ENCODE measurements at places on chromosomes 13 and 19.

DNA sequence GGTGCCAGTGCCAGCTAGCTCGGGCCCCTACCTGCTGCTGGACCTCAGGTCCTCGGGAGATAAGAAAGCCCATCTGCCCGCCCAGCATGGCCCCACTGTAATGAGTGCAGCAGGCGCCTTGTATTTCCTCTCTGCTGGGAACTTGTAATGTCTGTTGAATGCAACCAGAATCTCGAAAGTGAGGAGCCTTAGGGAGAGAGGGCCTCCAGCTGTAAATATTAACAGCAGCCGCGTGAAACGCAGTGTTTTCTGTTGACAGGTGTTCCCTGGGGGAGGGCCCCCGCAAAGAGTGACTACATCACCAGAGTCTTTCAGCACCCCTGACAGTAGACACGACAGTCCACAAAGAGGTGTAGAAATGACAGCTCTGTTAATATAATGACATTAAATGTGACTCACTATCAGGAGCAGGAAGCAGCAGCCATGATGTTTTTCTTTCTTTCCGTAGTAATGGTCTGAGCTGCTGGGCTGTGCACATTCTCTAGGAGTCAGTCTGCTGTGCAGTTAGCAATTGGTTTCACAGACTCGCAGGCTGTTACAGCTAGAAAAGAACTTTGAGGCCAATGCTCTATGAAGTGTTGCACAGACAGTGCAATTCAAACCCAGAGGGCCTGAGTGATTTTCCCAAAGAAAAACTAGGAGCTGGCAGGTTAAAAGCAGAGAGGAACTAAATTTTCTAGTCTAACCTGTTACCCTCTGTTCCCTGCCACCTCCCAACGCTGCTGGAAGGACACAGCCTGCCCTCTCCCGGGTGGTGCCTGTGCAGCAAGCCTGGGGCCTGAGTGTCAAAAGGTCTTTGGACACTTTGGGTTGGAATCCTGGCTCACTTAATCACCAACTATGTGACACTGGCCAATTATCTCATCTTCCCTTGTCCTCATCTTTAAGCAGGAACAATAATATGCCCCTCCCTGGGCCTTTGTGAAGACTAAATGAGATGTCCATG, 58.6 kb upstream of the WASF3 start:
- peak; percentile 46 for DNase-seq

DNA sequence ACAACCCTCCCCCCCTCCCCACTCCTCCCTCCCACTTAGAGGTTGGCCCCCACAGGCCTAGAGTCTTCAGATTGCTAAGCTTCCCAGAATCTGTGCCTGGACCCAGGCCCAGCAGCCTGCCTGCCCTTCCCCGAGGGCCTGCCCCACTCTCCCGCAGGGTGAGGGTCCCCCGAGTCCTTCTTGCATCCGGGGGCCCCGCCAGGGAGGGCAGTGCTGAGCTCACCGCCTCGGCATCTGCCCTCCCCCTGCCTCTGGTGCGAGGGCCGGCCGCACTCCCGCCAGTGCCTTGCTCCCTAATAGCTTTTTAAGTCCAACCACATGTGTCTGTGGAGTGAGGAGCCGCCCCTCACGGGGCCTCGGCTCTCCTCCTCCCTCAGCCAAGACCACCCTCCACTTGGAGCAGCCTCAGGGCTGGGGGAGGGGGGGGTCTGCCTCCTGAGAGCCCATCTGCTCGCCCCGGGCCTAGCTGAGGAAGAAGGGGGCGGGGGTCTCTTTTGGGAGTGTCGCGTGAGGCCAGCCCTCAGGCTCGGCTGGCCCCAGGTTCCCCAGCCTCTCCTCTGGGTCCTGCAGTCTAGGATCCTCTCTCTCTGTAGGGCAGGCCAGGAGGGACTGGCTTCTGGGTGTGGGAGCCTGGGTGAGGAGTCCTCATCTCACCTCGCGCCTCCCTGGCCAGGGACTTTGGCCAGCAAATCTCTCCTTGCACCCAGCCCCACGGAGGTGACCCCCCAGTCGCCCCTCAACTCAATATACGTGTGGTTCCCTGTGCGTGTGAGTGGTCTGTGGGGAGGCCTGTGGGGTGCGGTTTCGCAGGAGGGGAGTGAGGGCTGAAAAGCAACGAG, 47.2 kb downstream of the LYL1 start:
- DNase-seq, result peak; percentile 66

DNA sequence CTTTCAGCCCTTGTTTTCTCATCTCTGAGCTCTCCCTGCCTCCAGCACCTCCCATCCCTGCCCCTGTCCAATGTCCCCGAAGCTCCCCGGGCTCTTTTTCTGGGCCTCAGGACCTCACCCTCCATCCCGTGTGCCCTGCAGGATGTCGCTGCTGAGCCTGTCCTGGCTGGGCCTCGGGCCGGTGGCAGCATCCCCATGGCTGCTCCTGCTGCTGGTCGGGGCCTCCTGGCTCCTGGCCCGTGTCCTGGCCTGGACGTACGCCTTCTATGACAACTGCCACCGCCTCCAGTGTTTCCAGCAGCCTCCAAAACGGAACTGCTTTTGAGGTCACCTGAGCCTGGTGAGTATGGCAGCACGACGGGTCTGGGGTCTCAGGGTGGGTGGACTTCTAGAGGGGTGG, 51.1 kb upstream of the CYP4F8 start:
- no peak for DNase-seq

- DNase-seq, result no peak
Observed at GRCh38 chr19:6465006-6465405, 935 bp downstream of the CRB3 start.

- DNase-seq, result no peak
Observed at GRCh38 chr19:54160182-54160811, 776 bp upstream of the LENG1 start.

DNA sequence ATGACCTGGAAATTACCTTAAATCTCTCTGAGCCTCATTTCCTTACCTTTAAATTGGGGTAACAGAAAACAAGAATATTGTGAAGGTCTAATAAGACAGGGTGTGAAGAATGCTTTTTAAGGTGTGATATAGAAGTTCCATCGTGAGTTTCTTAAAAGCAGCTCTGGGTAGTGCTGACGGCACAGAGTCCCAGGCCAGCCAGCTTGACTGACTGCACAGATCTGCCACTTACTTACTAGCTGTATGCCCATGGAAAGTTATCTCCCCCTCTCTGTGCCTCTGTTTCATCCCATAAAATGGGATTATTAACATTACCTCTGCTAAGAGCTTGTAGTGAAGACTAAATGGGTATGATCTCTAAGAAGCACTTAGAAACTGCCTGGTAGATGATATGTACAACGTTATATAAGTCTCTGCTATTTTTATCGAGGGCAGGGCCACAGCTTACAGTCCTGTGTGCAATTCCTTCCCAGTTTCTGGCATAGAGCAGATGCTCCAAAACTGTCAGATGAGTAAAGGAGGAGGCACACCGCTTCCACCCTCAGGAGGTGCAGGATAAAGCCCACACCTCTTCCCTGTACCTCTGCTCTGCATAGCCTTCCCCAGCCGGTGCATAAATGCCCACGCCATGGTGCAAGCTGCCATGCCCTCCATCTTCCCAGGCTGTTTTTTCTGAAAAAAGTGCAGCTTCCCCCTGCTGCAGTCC, 99.6 kb downstream of the MBNL2 start:
- no peak for DNase-seq

GRCh38 chr13:33004511-33004910, 11.7 kb upstream of the KL start:
- DNase-seq, result no peak

- no peak for DNase-seq
Observed at GRCh38 chr13:34867590-34867989, 74.5 kb upstream of the NBEA start.

DNA sequence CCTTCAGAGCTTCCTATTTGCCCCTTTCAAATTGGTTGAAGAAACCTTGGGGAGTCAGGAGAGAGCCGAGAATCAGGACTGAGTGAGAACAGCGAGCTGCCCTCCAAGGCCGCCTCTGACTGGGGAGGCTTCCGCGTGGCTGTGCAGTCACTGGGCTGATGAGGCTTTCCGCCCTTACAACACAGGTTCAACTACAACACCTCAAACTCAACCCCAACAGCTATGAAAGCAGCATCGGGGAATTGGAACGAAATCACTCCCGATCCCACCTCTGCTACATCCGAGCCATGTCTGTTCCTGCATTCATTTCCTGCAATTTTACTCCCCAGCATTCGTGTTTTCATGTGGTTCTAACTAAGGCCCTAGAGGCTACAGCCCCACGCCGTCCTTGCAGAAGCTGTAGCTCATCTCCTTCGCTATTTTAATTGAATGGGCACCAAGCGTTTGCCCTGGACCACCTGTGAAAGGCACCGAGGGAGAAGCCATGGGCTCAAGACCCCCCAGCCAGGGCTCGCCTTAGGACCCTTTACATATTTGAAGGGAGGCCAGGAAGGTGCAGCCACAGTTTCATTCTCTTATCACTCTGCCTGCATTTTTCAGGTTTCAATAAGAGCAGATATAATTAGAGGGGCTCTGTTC, 12.3 kb upstream of the RASA3 start:
- DNase-seq, result no peak

DNA sequence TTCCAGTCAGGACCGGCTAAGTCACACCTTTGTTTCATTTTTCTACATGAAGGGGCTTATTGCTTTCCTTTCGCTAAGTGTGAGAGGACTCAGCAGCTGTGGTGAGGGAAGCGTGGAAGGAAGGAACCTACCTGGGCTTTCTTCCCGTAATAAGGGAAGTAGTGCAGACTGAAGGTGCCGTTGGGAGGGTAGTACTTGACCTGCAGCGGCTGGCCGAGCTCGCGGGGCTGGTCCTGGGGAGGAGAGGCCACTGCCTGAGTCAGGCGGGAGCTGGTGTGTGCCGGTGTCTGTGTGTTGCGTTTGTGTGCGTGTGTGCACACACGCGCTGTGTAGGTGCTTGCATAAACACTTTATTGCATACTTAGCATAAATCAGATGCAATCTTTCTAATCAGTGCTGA, 7.7 kb downstream of the ATP4B start:
- DNase-seq, result no peak

DNA sequence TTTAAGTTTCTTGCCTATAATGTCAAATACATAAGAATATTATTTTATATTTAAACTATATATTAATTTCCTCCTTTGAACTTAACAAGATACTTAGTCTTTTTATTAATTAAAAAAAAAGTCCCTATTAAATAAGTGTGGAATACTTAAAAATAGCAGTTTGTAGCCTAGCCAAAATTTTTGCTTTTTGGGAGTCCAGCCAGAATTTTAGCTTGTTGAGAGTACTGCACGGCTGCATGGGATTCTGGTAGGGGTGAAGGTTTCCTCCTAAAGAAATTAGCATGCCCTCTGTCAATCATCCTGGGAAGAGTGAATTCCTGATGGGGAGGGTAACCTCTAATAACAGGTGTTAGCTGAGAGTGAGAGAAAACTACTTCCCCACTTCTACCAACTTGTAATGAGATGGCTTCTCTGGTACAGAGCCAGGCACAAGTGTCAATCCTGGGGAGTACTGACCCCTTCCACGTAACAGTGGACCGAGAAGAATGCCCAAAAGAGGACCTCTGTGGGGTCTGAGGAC, 195.7 kb downstream of the SPRY2 start:
- no peak for DNase-seq

DNA sequence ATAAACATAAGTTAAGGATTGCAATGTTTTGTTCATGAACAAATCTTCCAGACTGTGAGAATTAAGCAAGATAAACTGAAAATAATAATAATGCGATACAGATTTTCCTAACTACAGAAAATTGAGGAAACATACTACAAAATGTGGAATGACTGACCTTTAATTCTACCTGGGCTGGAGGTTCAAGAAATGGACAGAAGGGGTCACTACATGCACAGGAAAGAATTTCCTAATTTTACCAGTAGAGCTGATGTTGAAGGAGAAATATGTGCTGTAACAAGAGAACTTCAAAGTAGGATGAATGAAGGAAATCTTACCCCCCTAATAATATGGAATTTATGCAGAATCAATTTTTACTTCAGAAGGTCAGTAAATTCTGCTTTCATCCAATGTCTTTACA, 62.3 kb downstream of the ZNF627 start:
- DNase-seq, result peak; percentile 48

DNA sequence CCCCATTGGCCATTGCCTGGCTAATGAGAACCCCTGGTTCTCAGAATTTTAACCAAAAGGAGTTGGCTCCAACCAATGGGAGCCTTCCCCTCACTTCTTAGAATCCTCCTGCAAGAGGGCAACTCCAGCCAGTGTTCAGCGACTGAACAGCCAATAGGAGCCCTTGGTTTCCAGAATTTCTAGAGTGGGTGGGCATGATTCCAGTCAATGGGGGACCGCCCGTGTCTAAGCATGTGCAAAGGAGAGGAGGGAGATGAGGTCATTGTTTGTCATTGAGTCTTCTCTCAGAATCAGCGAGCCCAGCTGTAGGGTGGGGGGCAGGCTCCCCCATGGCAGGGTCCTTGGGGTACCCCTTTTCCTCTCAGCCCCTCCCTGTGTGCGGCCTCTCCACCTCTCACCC, 9.5 kb upstream of the SWSAP1 start:
- DNase-seq, result no peak

GRCh38 chr13:37870895-37871550, 1.5 kb upstream of the TRPC4 start:
- DNase-seq, result no peak

- DNase-seq, result no peak
Observed at GRCh38 chr13:23392313-23392712, 41.2 kb downstream of the SACS start.

GRCh38 chr13:110351636-110352420, 44.7 kb downstream of the COL4A2 start:
- no peak for DNase-seq

DNA sequence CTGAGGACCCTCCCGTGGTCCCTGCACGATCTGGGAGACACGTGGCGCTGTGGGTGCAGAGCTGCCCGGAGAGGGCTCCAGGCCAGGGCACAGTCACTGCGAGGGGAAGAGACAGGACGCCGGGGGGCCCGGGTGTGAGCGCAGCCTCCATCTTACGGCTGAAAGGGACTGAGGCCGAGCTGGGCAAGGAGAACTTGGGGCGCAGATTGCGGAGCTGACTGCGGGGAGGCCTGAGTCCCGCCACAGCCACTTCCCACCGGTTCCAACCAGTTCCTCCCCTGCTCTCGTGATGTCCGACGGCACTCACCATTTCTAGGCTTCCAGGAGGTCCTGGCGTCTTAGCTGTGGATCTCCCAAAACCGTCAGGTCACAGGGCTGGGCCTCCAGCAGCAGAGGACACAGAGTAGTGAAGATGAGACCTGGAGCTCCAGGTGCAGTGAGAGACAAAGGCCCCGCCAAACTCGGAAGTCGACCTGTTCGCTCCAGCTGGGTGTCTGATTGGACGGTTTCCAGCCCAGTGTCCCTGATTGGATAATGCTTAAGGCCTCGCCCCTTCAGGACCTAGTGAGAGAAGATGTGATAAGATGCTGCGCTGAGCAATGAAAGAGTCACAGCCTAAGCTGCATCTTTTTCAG, 4.8 kb upstream of the ZNF253 start:
- no peak for DNase-seq

GRCh38 chr19:54660964-54661363, 1.8 kb upstream of the LILRB4 start:
- no peak for DNase-seq

Data from PC-9 (cell line).